ENCODE measurements at places on chromosomes 12 and 14.

DNA sequence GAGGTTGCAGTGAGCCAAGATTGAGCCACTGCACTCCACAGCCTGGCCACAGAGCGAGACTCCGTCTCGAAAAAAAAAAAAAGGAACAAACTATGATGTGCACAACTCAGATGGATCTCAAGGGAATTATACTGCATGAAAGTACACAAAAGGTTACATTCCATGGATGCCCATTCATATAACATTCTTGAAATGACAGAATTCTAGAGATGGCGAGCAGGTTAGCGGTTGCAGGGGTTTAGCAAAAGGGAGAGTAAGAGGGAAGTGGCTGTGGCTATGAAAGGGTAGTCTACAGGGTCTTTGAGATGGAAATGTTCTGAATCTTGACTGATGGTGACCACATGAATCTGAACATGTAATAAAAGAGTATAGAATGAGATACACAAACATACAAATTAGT is 49.7 kb downstream of the CKB start:
- no peak for DNase-seq

DNA sequence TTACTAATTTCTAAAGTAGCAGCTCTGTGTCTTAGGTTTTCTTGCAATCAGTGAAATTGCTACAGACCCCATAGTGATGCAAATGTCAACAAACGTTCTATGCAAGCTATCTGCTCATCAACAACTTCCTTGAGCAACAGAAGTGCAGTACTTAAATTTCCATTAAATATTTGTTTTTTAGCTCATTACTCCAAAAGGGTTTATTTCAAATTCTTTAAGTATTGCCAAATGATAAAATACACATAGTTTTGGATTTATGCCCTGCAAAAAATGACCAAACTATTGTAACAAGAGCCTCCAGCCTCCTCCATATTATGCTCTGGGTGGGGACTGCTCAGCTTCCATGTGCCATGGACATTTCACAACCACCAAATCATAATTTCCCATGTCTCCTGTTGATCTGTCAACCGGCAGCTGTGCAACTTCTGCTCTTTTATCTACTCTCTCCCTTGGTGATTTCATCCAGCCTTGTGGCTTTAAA is 4.4 kb downstream of the BDKRB1 start:
- DNase-seq: no peak

DNA sequence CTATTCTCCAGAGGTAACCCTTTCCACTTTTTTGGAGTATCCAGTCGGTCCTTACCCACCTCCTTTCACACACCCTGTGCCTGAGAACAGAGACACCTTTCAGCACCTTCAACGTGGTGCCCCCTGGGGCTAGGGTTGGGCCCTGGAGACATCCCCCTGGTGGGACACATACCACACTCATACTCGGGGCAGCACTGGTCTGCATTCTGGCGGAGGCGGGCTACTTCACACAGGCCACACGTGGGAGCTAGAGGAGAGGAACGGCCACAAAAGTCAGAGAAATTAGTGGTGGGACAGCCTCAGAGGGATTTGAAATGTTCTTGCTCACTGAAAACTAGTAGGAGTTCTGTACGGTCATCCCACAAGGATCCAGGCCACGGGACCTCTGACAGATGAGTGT is 39.8 kb upstream of the ANO2 start:
- no peak for DNase-seq

DNA sequence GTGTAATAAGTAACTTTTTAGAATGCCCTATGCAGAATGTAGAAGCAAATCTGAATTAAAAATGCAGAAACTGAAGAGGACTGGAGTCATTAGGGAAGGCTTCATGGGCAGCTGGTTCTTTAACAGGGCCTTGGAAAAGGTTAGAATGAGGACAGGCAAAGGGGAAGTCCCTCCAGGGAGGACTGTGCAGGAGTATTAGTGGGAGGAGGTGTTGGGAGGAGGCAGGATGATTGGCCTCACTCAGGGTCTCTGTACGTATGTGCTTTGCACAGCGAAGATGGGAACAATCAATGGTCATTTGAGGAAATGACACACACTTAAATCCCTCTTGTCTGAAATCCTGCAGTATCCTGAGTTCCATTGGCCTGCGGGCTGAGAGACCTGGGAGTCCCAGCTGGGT is 119.7 kb downstream of the PTCSC3 start:
- DNase-seq: no peak

DNA sequence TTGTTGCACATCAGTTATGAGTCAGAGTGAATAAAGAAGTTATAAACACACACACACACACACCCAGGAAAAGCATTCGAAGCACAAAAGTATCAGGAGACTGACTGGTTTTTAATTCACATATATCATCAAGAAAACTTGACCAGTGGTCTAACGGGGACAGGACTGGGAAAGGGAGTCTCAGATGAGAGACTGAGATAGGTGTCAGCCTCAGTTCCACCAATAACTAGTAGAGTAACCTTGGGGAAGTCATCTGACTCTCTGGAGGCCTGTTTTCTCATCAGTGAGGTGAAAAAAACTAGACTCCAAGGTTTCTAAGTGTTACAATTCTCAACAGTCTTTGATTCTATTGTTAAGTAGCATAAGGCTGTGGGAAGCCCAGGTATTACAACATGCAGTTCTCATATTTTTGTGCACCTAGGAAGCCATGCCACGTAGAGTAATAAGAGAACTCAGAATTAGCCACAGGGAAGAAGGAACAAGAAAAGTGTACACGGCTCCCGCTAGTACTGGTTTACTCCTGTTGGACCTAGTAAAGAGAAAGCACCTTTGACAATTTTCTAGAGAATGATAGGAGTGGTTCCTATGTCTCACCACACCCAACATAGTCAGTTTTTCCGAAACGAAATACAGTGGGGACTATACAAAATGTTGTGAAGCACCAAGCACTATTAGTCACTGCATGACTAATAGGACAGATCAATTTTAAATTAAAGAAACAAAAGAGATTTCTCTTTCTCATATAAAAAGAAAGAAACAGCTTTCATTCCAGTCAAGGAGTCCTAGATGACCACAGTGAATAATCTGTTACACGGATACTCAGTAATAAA is 5.0 kb downstream of the PPTC7 start:
- DNase-seq: no peak

- DNase-seq: no peak
Measured at GRCh38 chr14:72849222-72849621, 44.7 kb downstream of the DPF3 start.

DNA sequence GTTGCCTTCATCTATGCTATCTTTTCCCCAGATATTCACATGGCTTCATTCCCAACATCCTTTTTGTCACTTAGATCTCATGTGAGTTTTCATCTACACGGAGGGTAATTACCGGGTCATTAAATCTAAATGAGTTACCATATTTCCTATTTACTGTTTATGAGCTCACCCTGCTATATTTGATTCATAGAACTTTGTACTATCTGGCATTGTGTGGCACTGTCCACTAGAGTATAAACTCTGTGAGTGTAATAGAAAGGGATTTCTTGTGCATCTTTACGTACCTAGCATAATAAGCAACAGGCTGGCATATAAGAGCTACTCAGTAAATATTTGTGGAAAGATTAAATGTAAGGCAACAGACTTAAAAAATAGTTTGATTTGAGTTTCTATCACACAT is 86.1 kb upstream of the LMO3 start:
- DNase-seq: no peak

GRCh38 chr12:21129906-21130305 is 1.1 kb upstream of the SLCO1B1 start:
- DNase-seq: no peak

GRCh38 chr12:131795690-131796410 is 32.3 kb upstream of the MMP17 start:
- DNase-seq: peak; percentile 55

DNA sequence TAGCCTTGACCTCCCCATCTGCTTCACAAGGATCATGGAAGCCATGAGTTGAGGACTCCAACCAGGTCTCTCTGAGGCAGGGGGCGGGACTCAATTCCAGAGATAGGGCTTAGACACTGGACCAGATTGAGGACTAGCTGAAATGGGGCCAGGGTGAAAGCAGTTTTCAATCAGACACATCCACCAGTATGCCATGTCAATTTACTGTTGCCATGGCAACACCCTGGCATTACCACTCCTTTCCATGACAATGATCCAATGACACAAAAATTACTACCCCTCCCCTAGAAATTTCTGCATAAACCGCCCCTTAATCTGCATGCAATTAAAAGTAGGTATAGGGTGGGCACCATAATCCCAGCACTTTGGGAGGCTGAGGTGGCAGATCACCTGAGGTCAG is 18.6 kb upstream of the DCAF5 start:
- DNase-seq: no peak

GRCh38 chr14:64956697-64957406 is 14.3 kb upstream of the GPX2 start:
- no peak for DNase-seq

DNA sequence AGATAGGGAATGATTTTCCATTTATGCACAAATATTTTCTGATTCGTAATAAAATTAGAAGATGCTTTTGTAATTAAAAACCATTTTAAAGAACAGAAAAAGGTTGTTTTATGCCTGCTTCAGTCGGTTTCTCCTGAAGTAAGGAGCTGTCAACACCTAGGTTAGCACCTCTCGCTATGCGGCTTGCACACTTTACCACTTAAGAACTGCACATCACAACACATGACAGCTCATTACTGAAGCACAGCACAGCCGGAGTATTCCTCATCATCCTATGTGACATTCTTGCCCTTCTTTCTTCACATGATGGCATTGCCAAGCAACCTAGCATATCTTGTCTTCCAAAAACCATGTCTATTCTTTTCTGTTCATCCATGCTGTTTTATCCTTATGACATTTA is 5.4 kb upstream of the WIF1 start:
- DNase-seq: no peak

- DNase-seq: no peak
Measured at GRCh38 chr14:73140811-73141323, 4.6 kb downstream of the PSEN1 start.

DNA sequence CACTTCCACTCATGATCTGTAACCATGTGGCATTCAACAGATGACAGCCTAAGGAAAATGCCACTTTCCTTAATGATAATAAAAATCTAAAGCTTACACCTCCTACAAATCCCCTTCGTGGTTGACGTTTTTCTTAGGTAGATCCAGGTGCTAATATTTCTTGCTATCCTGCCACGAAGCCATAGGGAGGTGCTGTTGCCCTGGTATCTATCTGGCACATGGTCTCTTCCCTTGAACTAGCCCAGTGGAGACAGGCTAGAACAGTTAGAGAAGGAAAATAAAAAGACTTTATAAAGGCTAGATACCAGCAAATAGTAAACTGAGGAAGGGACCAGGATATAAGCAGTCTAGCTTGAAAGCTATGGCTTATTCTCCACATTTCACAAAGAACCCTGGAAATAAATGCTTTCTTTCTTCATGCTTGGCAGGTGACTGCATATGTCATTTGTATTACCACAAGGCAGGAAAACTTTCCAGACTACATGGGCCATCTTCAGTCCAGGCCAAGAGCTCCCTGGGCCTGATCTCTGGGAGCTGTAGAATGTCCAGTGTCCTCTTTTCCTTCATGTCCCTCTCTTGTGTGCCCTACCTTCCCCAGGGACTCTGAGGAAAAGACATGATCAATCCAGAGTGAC is 15.3 kb downstream of the SPIC start:
- peak; percentile 33 for DNase-seq

DNA sequence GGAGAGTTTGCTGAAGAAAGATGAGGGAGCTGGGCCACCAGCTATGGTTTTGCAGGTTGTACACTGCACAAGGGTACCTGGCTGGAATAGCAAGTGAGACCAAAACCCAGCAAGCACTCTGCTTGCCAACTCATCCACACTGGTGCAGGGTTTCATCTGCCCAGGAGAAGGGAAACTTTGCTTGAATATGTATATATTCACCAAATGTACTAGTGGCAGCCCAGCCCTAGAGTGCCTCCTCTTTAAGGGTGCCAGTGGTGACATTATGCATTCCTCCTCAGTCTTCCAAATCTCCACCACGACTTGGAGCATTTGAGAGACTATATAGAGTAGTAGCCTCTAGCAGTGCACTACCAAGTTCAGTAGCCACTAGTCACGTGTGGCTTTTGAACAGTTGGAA is 136.8 kb downstream of the LLPH start:
- no peak for DNase-seq

- no peak for DNase-seq
Measured at GRCh38 chr14:69838881-69839416, 40.3 kb upstream of the SMOC1 start.

- no peak for DNase-seq
Measured at GRCh38 chr12:226401-226800, 12.4 kb upstream of the SLC6A12 start.

DNA sequence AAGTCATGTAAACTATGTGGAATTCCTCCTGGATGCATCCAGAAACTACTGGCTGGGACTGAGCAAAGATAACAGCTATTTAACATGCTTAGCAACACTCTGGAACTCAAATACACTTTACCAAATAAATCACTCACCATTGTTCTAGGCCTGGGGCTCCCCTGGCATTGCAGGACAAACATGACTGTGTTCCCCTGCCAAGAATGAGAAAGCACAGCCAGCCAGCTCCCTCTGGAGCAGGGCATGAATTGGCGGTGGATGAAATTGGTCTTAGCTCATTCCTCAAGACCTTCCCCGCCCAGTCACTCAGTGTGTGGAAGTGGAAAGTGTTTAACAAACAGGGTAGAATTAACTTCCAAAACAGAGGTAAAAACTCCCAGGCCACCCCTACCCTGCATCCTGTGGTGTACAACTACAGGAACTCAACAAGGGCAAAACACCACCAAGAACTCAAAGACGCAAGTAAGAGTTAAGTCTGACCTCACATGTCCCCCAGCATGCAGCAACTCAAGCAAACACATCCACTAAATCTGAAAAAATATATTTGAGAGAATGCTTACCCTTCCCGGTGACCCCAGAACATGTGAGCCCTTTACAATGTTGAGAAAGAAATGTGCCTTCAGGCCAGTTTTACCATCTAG is 58.4 kb upstream of the BDKRB2 start:
- peak; percentile 40 for DNase-seq

- no peak for DNase-seq
Measured at GRCh38 chr14:52032204-52032801, 36.6 kb downstream of the NID2 start.

- DNase-seq: no peak
Measured at GRCh38 chr12:107386569-107386968, 293.2 kb upstream of the CRY1 start.

DNA sequence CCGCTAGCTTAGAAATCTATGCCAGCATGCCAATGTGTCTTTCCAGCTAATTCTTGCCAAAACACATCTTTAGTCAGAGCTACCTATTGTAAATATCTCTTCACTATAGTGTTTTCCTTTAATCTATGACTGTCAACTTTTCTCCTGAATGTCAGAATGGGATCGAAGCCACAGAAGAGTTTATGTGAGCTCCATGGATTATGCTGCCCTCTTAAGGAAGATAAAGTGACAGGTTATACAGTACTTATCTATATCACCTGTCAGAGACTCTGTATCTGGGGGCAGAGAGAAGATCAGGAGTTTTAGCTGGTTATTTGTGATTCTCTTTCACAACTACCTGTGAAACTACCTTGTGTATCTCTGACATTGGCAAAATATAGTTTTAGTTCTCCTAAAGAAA is 204.3 kb upstream of the SEL1L start:
- DNase-seq: peak; percentile 2

All from NCI-H345 (cell line).